SIG-M5 (cell line): ENCODE measurements at places on chromosomes 1 and 21.

- DNase-seq: no peak
Measured at GRCh38 chr1:155884031-155884960, 24.9 kb downstream of the SYT11 start.

GRCh38 chr1:14699620-14700019 is 101.1 kb downstream of the KAZN start:
- no peak for DNase-seq

DNA sequence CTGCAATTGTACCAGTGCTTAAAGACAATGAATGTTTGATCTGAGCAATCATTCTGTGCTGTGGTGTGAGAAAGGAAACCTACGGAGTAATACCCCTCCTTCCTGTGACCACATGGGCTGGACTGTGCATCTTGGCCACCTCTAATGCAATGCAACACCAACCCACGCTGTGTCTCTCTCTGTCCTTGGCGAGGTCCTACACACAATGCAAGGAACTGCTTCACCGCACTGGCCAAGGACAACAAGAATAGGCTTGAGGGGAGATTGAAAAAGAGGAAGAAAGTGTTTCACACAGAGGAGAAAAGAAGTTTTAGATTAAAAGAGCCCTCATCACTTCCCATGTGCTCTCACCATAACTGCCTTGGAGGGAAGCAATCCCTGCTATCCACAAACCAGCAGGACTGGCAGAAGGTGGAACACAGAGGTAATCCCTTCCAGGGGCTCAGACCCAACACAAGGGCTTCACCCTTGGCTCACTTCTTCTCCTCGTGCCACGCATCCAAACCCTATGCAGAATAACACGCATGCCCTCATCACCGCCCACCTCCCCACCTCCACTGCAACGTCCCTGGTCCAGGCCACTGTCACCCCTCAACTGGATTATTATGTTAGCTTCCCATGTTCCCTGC is 112.5 kb upstream of the ERG start:
- DNase-seq: no peak

DNA sequence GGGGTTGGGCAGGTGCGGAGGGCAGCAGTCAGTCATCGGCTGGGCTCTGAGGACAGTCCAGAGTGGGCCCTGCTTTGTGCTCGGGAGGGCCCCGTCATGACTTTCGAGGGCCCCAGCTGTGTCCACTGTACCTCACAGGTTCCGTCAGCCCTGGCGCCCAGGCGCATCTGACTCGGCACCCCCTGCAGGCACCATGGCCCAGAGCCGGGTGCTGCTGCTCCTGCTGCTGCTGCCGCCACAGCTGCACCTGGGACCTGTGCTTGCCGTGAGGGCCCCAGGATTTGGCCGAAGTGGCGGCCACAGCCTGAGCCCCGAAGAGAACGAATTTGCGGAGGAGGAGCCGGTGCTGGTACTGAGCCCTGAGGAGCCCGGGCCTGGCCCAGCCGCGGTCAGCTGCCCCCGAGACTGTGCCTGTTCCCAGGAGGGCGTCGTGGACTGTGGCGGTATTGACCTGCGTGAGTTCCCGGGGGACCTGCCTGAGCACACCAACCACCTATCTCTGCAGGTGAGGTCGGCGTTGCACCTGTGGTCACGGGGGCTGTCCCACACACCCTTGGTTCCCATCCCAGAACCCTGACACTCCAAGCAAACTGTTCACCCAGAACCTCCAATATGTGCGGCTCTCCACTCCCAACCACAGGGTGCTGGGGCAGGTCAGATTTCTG is 7.8 kb downstream of the PODN start:
- no peak for DNase-seq

- no peak for DNase-seq
Measured at GRCh38 chr1:83559129-83559840, 439.6 kb downstream of the TTLL7 start.

- no peak for DNase-seq
Measured at GRCh38 chr1:905811-906599, 17.7 kb upstream of the SAMD11 start.

- no peak for DNase-seq
Measured at GRCh38 chr1:9326596-9326995, 33.9 kb downstream of the SPSB1 start.

DNA sequence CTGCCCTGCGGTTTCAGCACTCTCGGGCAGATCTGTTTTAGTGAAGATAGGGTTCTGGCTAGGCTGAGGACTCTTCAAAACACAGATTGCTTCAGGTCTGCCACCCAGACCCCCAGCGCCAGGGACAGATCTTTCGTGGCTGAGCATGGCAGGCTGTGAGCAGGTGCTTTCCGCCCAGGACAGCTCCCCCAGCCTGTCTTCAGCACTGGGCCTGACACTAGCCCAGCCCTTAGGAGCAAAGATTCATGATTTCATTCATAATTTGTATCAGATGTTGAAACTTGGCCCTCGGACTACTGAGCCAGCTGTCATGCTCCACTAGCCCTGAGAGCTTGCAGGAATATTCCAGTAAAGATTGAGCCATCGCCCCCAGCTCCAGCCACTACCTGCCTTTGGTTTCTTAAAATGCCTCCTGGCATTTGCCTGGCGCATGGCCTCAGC is 5.9 kb downstream of the ADPRS start:
- DNase-seq: no peak
